NCI-H1417 treated with DMSO at 0.1 percent for 48 hours (cell line): ENCODE measurements at places on chromosomes 2 and 18.

- DNase-seq, result no peak
Observed at GRCh38 chr2:24012521-24013188, 2.8 kb downstream of the MFSD2B start.

- no peak for DNase-seq
Observed at GRCh38 chr18:67145586-67146292, 370.8 kb downstream of the DSEL start.

DNA sequence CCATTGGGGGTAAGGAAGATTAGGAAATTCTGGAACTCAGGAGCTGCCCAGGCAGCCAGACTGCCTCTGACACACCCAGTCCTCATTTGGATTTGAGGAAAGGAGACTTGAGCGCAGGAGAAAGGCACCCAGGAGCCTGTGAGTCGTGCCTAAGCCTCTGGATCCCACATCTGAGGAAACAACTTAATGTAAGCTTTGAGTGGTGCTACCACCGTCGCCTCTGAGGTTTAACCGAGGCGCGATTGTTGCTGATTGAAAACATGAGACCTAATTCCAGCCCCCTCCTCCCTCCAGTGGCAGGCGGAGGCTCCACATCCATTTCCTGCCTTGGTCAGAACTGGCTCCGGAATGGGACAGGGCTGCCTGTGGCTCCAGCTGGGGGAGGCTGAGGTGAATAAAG lies 176.7 kb upstream of the PKDCC start:
- no peak for DNase-seq

DNA sequence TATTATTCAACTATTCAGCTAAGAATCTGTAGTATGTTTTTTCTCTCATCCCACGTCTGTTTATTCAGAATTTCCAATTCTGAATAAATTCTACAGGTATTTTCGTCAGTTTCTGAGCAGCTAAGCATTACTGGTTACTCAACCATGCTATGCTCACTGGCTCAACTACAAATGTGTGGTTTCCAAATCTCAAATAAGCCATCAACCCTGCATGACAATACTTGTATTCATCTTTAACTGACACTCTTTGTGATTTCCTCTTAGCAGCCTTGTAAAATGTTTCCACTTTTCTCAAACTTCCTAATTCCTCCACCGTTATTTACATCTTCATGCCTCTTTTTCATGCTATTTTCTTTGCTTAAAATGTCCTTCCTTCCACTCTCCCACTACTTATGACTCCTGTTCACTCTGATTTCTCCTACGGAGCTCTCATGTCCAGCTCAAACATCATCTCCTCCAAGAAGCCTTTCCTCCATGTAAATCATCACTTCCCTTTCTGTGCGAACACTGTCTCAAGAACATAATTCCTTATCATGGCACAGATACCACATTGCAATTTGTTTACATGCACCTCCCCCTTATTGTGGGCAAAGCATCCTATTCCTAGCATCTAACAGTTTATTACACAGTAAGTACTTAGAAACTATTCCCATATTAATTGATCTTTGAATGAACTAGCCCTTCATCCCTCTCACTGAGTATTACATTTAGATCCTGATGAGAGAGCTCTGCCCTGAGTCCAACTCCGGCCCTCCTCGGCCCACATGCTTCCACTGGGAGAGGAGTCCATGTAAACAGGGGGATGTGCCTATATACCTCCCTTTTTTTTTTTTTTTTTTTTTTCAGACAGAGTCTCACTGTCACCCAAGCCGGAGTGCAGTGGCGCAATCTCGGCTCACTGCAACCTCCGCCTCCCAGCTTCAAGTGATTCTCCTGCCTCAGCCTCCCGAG lies 10.5 kb downstream of the CCDC88A start:
- no peak for DNase-seq

DNA sequence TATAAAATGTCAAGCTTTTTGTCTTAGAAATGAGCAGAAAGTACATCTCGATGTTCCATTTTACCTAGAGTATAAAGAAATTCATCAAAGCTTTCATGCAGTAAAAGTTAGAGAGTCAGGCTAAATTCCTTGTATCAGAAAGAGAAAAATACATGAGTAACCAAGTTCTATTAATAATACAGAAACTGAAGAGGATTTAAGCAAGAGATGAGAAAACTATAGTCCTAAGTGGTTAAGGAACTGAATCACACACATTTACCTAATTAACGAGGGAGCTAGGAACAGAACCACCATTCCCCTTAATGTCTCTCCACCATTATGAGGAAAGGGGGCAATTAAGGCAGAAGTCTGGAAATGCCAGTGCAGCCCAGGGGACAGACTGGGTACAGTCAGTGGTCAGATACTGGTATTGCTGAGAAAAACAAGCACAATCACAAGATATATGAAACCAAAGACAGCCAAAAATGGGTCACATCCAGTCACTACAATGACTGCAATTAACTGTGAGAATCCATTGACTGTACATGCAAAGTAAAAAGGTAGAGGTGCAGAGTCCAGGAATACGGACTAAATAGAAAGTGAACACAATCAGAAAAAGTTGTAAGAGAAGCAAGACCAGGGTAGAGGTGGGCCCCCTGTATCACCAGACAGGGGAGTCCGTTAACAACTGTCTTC lies 23.9 kb downstream of the MAP4K3 start:
- no peak for DNase-seq

- no peak for DNase-seq
Observed at GRCh38 chr2:190838492-190838910, 42.1 kb upstream of the GLS start.

DNA sequence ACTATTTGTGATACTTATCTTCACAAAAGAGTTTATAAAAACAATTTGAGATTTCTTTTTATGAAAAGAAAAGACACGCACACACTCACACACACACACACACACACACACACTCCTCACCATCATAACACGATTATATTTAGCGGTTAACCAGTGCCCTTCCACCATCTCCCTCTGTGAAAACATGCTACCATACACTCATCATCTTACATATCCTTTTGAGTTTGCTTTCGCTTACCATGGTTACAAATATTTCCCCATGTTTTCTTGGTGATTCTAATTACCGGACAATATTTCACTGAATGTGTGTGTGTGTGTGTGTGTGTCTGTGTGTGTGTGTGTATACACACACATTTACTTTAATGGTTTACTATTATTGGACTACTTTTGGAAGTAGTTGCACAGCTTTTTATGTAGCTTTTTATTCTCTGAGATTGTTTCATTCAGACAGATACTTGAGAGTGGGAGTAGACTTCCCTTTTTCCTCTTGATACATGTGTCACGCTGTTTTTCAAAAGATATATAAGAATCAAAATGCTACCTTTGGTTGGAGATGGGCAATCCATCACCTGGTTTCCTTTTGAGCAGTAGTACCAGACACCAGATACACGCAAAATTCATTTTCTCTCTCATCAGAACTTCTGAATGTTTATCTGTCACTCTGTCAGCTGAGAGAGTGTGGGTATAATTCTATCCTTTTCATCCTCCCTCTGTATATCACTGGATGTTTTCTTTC lies 138.1 kb downstream of the SETBP1 start:
- no peak for DNase-seq

- DNase-seq, result no peak
Observed at GRCh38 chr18:34461266-34461665, 236.6 kb upstream of the NOL4 start.

DNA sequence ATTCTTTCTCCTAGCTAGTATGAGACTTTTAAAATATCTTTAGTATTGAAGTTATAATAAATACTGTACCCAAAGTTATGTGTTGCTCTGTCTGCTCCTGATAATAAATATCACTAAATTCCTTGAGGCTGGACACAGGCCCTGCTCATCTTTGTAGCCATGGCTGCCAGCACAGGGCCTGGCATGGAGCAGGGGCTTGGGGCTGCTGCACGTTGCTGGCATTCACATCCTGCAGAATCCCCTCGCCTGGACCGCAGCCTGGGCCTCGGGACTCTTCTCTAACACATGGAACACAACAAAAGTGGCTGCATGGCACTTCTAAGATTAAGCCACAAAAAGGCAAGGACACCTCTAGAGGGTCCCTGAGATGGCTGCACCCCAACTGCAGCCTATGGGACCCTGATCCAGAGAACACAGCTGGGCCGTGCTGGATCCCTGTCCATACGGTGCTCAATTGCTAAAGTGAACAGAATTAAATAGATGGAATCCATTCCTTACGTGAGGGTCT lies 477.5 kb upstream of the MYT1L start:
- no peak for DNase-seq

DNA sequence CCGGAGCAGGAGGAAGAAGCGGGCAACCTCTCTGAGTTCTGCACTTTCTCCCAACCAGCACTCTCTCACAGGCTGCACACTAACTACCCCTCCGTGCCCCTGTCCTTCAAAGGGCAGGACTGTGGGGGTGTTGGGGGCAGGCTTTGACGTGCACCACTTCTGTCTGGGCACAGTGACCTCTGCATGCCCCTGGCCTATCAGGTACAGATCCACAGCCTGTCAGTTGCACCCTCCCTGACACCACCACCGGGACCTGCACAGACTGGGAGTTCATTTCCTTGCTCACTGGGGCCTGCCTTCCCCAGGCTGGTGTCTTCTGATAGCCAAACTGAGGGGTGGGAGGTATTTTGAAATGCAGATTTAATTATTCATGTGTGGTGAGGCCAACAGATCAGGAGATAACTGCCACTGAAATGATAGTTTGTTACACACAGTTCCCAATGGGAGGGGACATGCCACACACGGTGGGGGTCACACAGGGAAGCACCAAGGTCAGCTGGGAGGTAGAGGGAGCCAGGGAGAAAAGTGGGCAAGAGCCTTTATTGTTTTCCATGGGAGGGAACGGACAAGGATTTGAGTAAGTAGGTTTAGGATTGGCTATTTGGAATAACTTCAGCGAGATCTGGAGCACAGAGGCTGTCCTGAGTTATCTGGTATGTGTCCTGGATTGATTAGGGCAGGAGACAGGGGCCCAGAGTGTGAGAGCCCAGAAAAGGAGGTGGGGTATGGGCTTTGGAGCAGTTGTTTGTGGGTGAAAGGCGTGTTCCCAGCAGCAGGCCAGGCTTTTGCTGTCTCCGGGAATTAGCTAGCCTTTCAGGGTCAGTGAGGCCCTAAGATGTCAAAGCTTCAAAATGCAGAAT lies 251.6 kb downstream of the AFF3 start:
- no peak for DNase-seq

DNA sequence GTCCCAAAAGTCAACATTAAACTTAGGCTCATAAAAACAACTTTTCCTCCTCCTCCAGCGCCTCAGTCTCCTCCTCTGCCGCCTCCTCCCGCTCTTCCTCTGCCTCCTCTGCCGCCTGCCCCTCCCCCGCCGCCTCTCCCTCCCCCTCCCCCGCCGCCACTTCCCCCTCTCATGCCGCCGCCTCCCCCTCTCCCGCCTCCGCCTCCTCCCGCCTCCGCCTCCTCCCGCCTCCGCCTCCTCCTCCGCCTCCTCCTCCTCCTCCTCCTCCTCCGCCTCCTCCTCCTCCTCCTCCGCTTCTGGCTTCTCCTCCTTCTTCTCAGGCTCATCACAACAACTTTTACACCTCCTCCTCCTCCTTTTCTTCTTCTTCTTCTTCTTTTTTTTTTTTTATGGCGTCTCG lies 599.9 kb downstream of the TMEM182 start:
- DNase-seq, result no peak

- DNase-seq, result no peak
Observed at GRCh38 chr18:1458547-1458946, 553.9 kb downstream of the ADCYAP1 start.

DNA sequence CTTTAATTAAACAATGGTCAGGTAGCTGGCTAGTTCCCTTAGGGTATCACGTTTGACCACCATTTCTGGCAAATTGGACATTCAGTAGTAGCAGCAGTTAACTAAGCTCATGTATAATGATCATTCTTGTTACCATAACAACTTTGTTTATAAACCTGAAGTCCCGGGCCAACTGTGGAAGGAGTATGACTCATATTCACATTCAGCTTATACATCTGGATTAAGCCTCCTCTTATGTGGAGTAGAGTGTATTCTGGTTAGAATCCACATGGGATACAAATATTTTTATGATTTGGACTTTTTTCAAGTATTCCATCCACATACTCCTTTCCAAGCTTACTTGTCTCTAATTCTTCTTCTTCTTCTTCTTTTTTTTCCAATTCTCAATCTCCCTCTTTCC lies 70.3 kb upstream of the ZSWIM2 start:
- DNase-seq, result no peak

DNA sequence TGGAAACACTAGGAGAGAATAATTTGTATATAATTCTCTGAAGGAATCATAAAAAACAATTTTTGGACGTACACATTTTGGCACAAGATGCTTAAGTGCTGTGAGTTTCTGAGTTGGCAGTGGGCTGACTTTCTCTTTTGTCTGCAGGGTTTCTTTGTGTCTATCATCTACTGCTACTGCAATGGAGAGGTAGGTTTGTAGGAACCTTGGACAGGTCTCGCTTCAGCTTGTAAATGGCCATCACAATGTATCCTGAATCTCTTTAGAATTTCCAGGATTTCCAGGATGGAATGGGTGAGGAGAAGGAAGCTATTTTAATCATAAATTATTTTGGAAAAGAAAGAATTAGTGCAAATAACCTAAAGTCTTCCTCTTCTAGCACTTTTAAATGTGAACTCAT lies 83.9 kb downstream of the PTH2R start:
- no peak for DNase-seq

- DNase-seq, result no peak
Observed at GRCh38 chr2:64996871-64997307, 7.7 kb downstream of the SLC1A4 start.
